ENCODE measurements at places on chromosomes 2 and 18.

GRCh38 chr2:142586693-142587580 is 290.5 kb upstream of the KYNU start:
- no peak for DNase-seq

DNA sequence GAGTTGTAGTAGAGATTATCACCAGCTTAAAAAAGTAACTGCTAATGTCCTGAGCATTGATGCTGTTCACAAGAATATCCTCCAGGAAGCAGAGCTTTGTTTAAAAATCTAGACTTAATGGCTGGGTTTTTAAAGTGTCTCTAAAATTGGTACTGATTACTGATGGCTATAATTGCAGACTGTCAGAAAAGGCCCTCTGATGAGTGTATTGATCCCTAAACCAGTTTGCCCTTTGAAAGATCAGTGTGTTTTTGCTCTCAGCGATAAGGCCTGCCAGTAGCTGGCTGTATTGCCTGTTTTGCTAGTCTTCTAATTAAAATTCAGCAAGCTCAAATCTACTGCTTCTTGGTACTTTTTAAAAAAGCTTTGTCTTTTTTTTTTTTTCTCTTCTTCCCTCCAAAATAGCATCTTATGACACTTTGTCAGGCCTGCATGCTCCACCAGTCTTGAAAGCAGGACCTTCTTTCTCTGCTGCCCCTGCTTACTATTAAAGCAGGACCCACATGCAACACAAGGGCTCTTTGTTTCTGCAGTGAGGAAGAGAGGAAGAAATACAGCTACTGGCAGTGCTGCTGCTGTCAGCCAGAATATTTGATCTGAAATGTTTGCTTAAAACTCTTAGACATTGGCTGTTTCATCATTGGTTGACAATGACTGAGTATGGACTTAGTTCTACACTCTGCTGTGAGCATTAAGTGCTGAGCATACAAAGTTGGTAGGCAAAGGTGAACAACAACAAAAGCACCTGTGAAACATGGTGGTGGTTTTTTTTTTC is 1.8 kb downstream of the SEC11C start:
- DNase-seq = no peak

DNA sequence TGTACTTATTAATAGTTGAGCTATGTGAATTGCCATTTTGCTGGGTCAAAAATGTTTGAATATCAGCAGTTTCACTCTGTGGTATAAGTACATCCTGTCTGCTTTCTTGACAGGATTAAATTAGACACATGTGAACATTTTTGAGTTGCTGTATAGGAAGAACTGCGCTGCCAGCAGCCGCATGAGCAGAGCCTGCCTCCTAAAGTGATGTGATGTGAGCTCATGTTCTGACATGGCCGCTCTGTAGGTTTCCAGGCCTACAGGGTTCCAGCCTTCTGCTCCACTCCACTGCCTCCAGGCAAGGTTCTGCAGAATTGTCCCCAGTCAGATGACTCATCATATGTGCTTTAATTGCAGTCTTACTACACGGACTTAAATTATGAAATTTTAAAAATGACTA is 119.7 kb upstream of the NFATC1 start:
- DNase-seq = no peak

DNA sequence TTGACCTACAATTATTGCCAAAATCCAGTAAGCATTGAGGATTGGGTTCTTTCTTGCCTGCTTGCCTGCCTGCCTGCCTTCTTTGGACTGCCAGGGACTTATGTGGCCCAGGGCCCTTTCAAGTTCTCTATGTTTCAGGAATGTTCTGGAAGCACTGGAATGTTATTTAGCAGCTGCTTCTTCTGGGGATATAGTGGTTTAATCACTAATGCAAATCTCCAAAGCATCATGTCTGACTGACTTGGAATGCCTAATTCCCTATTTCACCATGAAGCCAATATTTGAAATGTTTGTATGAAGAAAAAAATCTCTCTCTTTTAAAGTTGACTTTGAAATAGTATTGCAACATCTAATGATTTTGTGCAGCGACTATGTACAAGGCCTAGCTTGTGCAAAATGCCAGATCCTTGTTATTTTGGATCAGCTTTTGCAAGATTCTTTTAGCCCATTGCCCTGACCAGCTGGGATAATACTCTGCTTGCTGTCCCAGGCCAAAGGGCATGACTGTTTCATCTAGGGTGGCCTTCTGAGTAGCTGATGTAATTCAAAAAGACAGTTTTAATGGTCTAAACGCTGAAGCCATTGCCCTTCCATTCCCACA is 204.6 kb downstream of the RND3 start:
- no peak for DNase-seq

DNA sequence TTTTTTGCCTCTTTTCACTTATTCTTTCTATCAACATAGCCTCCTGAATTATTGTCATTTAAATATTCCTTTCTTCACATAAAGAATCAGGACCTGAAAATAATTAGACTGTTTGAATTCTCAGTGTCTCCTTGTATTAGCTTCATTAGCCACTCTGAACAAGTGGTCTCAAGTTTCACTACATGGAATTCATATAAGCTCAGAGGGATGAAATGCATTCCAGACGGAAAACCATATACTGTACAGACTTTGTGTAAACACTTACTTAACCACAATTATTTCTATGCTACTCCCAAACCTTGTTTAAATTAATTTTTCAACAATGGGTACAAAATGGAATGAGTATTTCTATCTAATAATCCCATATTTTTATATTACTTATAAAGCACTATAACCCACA is 53.4 kb downstream of the CHN1 start:
- no peak for DNase-seq

- peak; percentile 51 for DNase-seq
Observed at GRCh38 chr2:172462849-172463381, 35.5 kb downstream of the ITGA6 start.

DNA sequence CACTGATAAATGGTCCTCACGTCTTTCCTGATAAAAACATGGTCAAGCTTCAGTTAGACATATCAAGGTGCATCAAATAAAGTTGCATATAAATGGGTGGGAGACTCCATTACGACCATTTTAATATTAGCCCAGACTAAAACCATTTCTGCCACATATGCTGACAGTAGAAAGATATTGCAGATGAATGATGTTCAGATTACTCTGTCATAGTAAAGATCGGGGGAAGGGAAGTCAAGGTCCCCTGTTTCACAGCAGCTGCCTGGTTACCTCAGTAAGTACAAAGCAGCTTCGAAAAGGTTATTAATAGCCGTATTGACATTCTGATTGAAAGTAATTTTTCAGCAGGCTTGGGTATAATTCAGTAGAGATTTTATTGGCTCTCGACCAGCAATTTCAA is 927.7 kb upstream of the CDH2 start:
- no peak for DNase-seq

- no peak for DNase-seq
Observed at GRCh38 chr2:223123855-223124610, 72.0 kb downstream of the KCNE4 start.

DNA sequence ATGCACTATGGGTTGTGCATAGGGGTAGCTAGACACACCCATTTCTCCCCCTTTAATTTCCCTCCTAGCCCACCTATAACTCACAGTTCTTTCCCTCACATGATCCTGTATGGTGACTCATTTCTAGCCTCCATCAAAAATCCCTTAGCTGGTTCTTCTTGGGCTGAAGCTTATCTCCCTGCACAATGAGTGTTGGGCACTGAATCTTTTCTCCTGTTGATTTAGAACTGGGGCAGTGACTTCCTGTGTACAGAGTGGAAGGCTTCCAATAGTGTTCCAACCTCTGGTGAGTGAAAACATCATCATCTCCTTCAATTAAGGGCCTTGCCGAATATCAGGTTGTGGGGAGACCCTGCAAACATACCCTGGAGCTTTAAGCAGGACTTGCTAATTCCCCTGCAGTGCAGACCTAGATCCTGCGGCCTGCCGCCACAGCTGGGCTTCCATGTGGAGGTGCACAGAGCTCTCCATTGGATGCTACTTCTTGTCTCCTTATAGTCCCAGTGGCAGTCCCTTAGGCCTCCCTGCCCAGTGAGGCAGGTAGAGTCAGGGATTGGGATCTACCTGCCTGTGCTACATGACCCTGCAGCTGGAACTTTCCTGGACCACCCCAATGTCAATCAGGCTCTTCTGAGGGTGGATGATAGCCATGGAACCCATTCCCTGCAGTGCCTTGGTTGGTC is 121.8 kb downstream of the PLB1 start:
- no peak for DNase-seq

- no peak for DNase-seq
Observed at GRCh38 chr2:16728351-16729136, 62.9 kb upstream of the CYRIA start.

- no peak for DNase-seq
Observed at GRCh38 chr2:68118816-68119215, 38.9 kb upstream of the PNO1 start.

GRCh38 chr2:63587814-63588384 is 378 bp downstream of the WDPCP start:
- no peak for DNase-seq

DNA sequence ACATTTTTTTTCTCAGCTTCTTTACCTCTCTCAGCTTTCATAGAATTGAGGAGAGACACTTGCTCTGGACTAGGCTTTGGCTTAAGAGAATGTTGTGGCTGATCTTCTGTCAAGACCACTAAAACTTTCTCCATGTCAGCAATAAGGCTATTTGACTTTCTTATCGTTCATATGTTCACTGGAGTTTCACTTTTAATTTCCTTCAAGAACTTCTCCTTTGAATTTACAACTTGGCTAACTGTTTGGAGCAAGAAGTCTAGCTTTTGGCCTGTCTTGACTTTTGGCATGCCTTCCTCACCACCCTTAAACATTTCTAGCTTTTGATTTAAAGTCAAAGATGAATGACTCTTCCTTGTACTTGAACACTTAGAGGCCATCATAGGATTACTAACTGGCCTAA is 104.4 kb upstream of the SLC39A10 start:
- no peak for DNase-seq

DNA sequence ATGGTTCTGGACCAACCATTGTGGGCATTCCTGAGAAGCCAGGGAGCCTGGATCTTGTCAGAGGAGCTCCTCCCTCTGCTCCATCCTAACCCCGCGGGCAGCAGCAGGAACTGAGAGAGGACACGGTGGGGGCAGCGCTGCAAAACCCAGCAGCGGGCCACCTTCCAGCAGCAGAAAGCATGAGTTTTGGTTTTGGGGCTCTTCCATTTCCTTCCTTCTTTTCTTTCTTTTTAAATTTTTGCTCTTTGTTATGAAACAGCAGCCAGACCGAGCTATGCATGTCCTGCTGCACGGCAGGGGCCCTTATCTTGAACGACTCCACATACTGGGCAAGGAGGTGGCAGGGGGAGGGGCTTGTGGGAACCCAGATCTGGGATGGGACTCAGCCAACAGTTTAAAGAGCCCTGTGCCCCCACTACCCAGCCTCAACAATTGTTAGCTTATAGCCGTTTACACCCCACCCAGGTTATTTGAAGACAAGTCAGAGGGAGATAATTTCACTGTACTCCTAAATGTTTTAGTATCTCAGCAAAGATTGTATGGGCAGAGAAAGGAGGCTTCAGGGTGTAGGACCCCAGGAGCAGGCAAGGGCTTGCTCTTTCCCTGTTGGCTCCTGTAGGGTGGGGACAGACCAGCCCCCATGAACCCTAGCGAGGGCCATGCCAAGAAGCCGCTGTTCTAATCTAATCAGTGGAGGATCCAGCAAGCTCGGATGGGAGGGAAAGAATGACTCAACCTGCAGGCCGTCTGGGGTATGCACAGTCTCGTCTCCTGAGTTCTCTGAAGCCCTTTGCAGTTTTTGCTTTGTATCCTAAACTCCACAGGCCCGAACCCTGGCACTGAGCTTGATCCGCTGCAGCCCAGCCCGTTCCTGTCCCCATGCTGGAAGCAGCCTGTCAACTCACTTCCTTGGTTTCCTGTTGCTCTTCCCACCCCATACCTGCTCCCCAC is 75.3 kb downstream of the LRRFIP1 start:
- peak; percentile 59 for DNase-seq

- no peak for DNase-seq
Observed at GRCh38 chr2:216535454-216535995, 36.9 kb downstream of the RPL37A start.

DNA sequence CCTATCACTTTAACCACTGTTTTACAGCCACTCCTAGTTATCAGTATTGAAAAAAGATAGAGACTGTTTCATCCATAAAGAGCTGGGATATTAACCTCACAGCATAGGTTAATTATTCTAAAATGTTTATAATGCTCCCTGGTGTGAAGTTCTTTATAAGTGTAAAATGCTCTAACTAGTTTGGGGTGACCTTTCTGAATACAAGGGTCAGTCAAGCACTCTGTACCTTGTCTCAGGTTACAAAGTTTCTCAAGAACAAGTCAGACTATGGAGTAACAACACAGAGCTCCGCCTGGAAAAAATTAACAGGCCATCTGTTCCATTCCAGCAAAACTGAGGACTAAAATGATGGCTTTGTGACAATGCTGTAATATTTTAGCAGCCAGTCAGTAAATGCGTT is 107.4 kb downstream of the NOL4 start:
- no peak for DNase-seq

DNA sequence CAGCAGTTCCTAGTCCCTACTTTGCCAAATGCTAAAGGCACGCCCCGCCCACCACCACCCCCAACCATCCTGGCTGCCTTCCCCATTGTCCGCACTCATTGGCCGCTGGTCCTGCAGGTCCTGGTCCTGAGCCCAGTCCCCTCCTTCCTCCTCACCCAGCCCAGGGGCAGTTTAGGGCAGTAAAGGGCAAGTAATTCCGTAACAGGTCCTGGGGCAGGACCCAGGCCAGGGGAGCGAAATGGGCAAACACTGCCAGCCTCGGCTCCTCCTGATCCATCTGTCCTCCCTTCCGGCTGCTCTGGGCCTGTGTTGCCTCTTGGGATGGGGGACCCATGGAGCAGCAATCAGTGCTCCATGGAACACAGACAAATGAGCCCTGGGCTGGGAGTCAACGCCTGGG is 6.1 kb downstream of the ADCY3 start:
- DNase-seq = no peak

GRCh38 chr2:57809230-57809629 is 237.4 kb upstream of the VRK2 start:
- DNase-seq = no peak

DNA sequence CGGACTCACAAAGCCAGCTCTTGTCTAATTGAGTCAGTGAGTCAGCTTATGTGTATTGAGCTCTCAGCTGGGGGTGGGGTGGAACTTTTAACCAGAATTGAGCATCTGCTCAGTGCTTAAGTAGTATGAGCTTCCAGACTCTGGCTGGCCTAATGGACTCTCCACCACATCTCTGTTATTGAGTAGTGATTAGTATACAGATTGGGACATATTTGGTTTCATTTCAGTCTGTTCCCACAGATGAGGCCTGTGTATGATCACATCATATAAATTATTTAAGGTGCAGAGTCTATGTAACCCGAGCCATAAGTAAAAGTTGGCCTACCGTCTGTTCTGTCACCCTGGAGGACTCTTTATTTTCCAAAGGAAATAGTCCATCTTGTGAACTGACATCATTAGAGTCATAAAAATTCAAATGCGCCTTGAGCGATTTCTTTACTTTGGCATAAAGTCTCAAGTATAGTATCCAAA is 152.1 kb downstream of the THSD7B start:
- DNase-seq = no peak

DNA sequence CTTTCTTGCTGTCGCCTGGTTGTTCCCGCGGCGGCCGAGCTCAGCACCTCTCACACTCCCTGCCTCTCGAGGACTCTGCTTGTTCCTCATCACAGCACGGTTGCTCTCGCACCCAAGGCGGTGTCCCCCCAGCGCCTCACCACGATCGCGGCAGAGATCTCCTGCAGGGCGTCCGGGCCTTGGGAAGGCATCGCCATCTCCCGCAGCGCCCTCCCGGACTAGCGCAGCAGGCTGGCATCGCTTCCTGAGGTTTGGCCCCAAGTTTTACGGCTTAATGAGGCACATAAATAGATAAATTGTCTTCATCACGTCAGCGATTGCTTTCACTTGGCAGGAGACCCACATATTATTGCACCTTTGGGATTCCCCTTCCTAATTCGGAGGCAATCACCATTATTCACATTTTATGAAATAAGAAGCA is 125.4 kb downstream of the RGPD3 start:
- no peak for DNase-seq

All from activated T-cell treated with anti-CD3 and anti-CD28 coated beads, Interleukin-2, amount 50 U/mL, for 1 hour (primary cell).